GM12878 (cell line): ENCODE measurements at places on chromosomes 2 and 18. TPM values are rescaled to one million over a fixed set of nuclear protein-coding genes. Genes with fewer than 3 reads are reported as not detected.

The HYCC2 gene
- 12.9 and 13.8 TPM in 2 replicates for polyA plus RNA-seq

The IL37 gene
- polyA plus RNA-seq, result not detected in 2 replicates

The LTBP1 gene
- 0.18 and 0.19 TPM in 2 replicates for polyA plus RNA-seq

The CHRNG gene
- polyA plus RNA-seq, result 0.09 TPM in 1 of 2 replicates, not detected in the other

The ELOA2 gene
- not detected in 2 replicates for polyA plus RNA-seq
